Peyer's patch (tissue), 4 donors: ENCODE measurements at places on chromosomes 6 and 20. TPM values are rescaled to one million over a fixed set of nuclear protein-coding genes. Genes with fewer than 3 reads are reported as not detected.

GRCh38 chr6:150293423-150294173 lies 75.2 kb upstream of the IYD start:
- no peaks in the 10 kb centered on the region for H3K4me1 ChIP-seq
- no peak overlapping the region for H3K4me3 ChIP-seq

- no peak for DNase-seq
- H3K4me3 ChIP-seq: no peak overlapping the region
- no peaks in the 10 kb centered on the region for H3K4me1 ChIP-seq
- no peaks in the 10 kb centered on the region for H3K36me3 ChIP-seq
- H3K27ac ChIP-seq: no peak overlapping the region
- H3K27me3 ChIP-seq: no peaks in the 10 kb centered on the region
Measured at GRCh38 chr6:118223316-118223715, 316.3 kb downstream of the SLC35F1 start.

DNA sequence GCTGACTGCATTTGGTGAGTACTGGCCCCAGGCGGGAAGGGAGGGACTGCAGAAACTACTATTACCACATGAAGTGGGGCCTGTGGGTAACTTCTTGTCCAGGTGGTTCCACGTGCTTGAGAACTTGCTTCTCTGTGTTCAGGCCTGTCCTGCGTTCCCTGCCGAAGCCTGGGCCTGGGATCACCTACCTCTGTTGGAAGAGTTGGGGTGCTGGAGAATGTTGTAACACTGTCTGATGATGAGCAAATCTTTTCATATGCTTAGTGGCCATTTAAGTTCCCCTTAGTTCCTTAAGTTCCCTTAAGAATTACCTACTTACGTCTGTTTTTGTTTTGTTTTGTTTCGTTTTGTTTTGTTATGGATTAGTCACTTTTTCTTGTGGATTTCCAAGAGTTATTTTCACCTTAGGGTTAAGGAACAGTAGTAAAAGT lies 154.4 kb downstream of the DTNBP1 start:
- H3K4me3 ChIP-seq: no peak overlapping the region
- no peaks in the 10 kb centered on the region for H3K27me3 ChIP-seq
- DNase-seq: no peak
- no peak overlapping the region for H3K27ac ChIP-seq
- no peaks in the 10 kb centered on the region for H3K4me1 ChIP-seq
- H3K36me3 ChIP-seq: peaks cover 67% of the 10 kb centered on the region

- H3K27ac ChIP-seq: no peak overlapping the region
- H3K36me3 ChIP-seq: no peaks in the 10 kb centered on the region
- no peaks in the 10 kb centered on the region for H3K27me3 ChIP-seq
- DNase-seq: no peak
Measured at GRCh38 chr20:32355417-32355841, 2.7 kb upstream of the ASXL1 start.

DNA sequence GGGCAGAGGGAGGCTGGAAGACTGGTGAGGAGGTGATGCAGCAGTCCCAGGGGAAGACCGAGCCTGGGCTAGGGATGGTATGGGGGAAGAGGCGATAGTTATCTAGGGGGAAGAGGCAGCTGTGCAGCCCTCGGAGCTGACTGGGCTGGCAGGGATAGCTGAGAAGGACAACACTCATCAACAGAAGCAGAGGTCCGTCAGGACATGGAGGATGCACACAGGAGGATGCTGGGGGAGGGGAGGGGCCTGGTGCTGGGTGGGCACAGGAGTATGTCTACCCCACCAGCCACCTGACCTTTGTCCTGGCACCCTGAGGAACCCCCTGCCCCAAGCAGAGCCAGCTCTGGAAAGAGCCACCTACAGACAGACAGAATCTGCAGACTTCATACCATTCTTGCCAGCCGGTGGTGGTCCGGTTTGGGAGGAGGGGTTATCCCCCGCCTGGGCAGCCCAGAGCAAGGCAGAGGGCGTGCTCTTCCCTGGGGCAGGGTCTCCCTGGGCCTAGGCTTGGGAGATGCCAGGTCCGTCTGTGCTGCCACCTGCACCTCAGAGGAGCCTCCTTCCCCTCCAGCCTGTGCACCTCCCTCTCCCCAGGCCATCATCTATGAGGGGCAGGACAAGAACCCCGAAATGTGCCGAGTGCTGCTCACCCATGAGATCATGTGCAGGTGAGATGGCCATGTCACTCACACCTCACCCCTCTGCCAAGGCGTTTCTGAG lies 14.9 kb downstream of the EBF4 start:
- H3K27me3 ChIP-seq: no peaks in the 10 kb centered on the region
- DNase-seq: peak; percentile 34
- no peaks in the 10 kb centered on the region for H3K36me3 ChIP-seq
- H3K4me3 ChIP-seq: no peak overlapping the region

DNA sequence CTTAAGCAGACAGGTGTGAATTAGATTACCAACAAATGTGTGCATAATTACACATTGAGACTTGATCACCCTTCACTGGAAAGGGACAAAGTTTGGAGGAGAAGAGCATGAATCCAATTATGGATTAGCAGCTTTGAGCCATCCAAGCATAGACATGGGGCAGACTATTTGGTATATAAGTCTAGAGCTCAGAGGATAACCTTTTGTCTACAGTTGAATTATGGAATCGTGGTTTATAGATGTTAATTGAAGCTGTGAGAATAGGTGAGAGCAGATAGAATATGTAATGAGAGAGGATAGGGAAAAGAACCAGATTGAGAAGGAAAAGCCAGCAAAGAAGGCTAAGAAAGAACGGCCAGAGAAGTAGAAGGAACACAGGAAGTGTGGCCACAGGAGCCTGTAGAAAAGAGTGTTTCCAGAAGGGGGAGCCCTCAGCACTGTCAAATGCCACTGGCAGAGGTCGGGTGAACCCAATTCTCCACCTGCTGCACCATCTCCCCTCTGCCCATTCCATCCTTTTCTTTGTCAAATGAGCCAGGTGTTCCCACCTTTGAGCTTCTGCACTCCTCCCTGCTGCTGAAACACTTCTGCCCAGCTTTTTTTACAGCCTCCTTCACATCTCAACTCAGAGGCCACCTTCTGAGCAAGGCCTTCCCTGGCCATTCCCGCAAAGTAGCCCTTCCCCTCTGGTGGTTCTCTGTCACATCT lies 7.3 kb downstream of the DNTTIP1 start:
- no peak overlapping the region for H3K27ac ChIP-seq
- no peaks in the 10 kb centered on the region for H3K27me3 ChIP-seq
- H3K4me1 ChIP-seq: no peaks in the 10 kb centered on the region
- peak; percentile 62 for DNase-seq

DNA sequence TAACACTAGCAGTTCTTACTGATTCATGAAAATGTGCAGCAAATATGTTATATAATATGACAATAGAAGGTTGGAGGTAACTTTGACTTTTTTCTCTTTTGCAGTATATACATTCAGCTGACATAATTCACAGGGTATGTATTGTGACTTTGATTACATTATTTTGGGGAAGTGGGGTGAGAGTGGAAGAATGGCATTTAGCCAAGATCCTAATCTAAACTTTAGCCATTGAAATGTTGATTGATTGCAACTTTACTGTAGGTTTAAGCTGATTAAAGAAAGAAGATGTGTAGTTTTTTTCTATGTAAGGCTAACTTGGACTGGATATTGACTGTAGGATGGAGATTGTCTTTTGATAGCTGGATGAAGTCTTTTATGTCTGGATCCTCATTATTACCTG lies 46.0 kb downstream of the MAPK14 start:
- no peaks in the 10 kb centered on the region for H3K27me3 ChIP-seq
- no peak for DNase-seq
- no peak overlapping the region for H3K4me3 ChIP-seq
- peaks cover 18% of the 10 kb centered on the region for H3K36me3 ChIP-seq

DNA sequence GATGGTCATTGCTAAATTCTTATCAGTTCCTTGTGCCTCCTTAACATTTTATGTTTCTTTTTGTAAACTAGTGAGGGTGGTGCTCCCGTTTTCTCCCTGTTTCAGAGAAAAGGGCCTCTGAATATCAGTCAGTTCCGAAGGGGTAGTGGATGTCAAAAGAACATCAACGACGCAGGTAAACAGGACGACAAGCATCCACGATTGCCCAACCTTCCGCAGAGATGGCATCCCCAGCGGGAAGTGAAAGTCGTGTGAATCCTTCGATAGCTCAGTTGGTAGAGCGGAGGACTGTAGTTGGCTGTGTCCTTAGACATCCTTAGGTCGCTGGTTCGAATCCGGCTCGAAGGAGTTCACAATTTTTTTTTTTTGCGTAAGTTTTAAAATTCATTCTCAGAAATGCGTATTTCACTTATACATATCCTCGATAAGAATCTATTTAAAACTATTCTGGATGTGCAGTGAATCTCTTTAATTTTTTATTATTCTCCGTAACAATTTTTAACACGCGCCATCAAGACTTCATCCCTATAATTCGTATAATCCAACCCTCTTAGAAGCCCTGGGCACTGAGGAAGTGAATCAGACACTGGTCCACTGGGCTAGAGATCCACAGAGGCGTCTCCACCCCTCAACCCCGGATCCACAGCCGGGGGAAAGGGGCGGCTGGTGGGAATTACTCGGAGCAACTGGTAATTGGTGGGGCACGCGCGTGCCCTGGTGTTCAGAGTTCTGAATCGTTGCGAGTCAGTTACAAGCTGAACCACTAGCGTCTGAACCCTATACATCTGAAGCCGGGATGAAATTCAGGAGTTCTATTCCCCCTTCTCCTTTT lies 27.9 kb upstream of the ABT1 start:
- DNase-seq: peak; percentile 95
- no peaks in the 10 kb centered on the region for H3K36me3 ChIP-seq
- H3K27ac ChIP-seq: peak overlapping the region; percentile 49
- H3K4me1 ChIP-seq: peaks cover 4% of the 10 kb centered on the region
- H3K27me3 ChIP-seq: no peaks in the 10 kb centered on the region

- no peaks in the 10 kb centered on the region for H3K36me3 ChIP-seq
- DNase-seq: no peak
- no peak overlapping the region for H3K27ac ChIP-seq
Measured at GRCh38 chr20:53161073-53161472, 188.9 kb downstream of the TSHZ2 start.

Gene AFG1L
- 15.1 TPM for total RNA-seq

Gene EBF4
- 17.3 TPM for total RNA-seq

Gene LCA5
- total RNA-seq: 0.88 TPM

Gene KCNK5
- total RNA-seq: 150 TPM
